ENCODE measurements at places on chromosomes 7 and 10.

DNA sequence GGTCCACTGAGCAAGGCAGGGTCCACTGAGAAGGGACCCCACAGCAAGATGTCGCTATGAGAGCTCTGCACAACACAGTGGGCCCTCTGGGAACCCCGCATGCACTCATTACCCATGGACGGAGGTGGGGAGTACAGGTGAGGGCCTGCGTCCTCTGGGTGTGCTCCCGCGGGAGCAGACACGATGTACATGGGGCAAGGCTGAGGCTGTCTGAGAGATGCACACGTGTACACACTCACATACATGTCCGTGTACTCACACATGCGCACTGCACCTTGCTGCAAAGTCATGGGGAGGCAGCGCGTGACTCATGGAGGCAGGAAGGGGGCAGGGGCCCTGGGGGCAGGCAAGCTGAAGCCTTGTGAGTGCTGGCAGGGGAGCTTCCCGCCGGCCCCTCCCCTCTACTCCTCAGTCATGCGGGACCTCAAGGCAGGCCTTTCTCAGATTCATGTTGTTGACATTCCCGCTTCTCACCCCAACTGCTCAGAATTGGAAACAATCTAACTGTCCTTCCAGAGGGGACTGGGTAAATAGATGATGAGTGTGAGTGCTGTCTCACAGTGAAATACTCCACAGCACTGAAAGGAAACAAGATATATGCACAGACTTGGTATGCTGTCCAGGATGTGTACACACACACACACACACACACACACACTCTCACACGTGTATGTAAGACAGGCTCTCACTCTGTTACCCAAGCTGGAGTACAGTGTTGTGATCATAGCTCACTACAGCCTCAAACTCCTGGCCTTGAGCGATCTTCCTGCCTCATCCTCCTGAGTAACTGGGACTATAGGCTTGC, 40.0 kb downstream of the GOLGA7B start:
- DNase-seq, result peak; percentile 84

GRCh38 chr7:111067251-111067650, 23.7 kb upstream of the LRRN3 start:
- no peak for DNase-seq

DNA sequence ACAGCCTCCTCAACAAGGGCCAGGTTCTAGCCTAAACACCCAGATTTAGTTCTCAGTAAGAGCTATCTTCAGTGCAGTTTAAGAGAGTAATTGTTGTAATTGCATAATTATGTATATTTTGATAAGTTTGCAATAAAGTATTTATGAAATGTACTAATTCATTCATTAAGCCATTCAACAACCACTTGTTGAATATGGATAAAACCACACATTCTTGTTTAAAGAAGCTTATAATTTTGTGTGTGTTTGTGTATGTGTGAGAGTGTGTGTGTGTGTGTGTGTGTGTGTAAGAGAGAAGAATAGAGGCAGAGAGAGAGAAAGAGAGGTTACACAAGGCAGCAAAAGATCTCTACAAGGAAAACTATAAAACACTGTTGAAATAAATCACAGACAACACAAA, 115.0 kb upstream of the SLC25A13 start:
- no peak for DNase-seq

- no peak for DNase-seq
Measured at GRCh38 chr10:133235265-133235855, 2.3 kb upstream of the VENTX start.

- no peak for DNase-seq
Measured at GRCh38 chr10:5092848-5093790, 1.1 kb upstream of the AKR1C3 start.

- peak; percentile 72 for DNase-seq
Measured at GRCh38 chr10:123637326-123637880, 28.8 kb upstream of the GPR26 start.

DNA sequence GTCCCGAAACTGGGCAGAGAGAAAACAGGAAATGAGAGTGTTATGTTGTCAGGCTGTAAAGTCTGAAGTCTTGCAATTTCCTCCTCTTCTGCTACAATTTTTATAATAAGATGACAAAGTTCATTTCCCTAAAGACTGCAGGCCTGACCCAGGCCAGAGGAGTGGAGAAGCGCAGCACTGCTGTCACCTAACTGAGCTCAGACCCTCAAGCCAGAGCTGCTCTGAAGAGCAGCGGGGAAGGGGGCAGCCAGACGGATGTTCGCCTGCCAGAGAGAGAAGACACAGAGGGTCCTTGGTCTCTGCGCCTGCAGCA, 12.6 kb upstream of the AOAH start:
- DNase-seq, result no peak

- DNase-seq, result no peak
Measured at GRCh38 chr7:155864271-155864985, 52.2 kb upstream of the SHH start.

DNA sequence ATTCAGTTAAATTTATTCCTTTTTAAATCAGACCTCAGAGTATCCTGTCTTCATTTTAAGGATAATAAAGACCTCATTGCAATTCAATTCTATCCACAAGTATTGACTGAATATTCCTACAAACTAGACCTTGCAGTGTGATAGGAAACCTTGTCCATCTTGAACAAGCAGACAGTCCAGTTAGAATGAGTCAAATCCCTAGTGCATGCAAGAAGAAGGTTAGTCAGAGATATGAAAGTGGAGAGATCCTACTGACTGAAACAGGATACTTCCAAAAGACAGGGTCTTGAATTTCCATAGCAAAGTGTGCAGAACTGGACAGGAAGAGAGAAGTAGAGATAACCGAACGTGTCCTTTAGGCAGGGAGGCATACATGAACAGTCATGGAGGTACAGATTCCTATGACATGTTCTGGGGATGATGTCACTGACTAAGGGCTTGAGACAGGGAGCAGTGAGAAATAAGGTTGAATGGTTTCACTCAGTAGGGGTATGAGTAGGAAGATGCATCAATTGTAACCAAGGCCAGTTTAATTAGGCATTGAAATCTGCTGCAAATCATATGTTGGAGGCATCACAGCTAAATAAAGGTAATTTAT, 45.2 kb downstream of the PPP1R3A start:
- DNase-seq, result peak; percentile 50

DNA sequence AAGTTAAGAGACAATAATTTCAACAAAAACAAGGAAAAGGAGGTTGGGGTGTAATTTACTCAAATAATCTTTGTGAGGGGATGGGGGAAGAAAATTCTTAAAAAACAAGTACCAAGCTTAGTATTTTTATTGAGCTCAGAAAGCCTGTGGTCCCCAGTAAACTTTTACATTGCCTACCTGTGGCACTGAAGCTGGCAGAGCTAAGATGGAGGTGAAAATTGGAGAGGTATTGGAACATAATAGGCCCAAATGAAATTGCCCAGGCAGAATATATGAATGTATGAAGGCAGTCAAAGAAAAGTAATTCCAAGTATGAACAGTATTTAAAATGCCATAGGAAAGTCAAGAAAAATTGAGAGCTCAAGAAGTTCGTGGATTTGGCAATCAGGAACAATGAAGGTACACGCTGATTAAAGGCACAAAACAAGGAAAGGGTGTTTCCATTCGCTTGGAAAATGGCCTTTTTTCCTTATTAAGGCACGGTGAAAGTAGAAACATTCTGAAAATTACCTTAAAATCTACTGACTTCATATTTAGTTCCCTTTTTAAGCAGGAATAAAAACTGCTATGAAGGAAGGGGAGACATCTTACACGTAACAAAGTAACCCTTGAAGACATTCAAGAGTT, 3.4 kb upstream of the KMT2E start:
- DNase-seq, result no peak

- no peak for DNase-seq
Measured at GRCh38 chr10:115001506-115002381, 63.7 kb downstream of the TRUB1 start.

DNA sequence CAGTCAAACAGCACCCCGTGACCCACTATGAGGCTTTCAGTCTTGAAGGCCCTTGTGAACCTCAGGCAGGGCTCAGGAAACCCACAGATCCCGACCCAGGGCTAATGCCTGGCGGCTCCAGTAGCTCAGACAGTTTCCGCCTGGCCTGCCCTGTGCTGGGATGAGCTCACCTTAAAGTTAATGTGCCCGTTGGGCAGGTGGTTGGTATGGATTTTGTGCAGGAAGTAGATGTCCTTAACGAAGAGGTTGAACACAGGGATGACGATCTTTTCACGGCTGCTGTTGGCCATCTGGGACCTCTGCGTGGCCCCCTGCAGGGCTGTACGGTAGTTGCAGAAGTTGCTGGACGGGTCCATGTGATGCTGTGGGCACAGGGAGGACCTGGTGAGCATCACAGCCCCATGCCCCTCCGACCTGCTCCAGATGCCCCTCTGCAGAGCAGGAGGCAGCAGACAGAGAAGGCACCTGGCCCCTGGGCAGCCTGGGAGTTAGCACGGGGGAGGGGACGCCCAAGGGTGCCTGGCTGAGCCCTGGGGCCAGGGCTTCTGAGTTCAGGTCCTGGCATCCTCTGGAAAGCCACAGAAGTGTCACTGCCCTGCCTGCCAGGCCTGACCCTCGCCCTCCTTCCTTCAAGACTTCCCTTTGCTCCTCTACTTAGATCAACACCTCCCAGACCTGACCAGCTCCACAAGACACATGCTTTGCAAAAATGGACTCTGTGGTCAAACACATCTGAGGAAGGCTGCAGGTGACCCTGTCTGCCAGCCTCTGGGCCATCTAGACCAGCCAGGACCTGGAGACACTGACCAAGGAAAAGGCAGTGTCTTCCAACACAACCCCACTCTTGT, 59.8 kb downstream of the CSGALNACT2 start:
- peak; percentile 56 for DNase-seq

- DNase-seq, result no peak
Measured at GRCh38 chr7:9523579-9523978, 1090.2 kb downstream of the NXPH1 start.

- DNase-seq, result no peak
Measured at GRCh38 chr7:151392426-151392825, 17.4 kb downstream of the WDR86 start.

DNA sequence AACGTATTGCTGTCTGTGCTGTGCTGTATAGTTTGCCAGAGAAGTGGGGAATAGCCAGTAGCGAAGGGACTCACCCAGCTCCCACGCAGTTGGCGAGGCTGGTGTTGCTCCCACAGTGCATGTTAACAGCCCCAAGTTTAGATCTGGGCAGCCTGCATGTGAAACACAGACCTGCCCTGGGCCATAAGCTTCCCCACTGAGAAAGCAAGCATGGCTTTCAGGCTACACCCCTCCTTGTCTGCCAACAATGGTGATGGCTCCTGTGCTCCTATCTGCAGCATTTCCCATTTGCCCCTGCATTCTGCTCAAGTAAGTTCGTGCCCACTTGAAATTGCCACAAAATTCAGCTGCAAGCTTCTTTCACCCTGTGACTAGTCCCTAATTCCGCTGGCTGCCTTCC, 57.5 kb downstream of the IPMK start:
- no peak for DNase-seq

- DNase-seq, result no peak
Measured at GRCh38 chr10:118112543-118113125, 65.9 kb upstream of the RAB11FIP2 start.

GRCh38 chr10:31340343-31340742, 21.3 kb downstream of the ZEB1 start:
- DNase-seq, result no peak

GRCh38 chr10:34814223-34814912, 728 bp downstream of the PARD3 start:
- DNase-seq, result peak; percentile 66

DNA sequence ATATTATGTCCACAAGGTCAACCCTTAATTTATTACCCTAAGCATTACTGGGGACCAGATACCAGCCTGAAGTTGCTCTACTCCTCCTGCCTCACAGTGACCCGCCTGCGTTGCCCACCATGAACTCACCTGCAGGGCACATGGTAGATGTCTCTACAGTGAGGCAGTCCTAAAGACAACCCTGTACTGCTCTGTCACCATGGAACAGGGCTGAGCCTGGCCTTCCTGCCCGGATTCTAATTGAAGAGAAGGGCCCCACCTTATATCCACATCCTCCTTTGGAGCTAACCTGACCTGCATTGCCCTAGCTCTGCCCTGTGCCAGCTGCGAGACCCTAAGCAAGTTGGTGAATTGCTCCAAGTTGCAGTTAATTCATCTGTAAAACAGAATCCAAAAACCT, 4.1 kb downstream of the SH3PXD2A start:
- no peak for DNase-seq

- no peak for DNase-seq
Measured at GRCh38 chr10:87544721-87545120, 40.0 kb downstream of the MINPP1 start.

- no peak for DNase-seq
Measured at GRCh38 chr7:110637252-110637651, 453.7 kb upstream of the LRRN3 start.

GRCh38 chr7:71826141-71826540, 586.0 kb downstream of the CALN1 start:
- no peak for DNase-seq

- DNase-seq, result peak; percentile 4
Measured at GRCh38 chr7:120402079-120402767, 129.2 kb downstream of the KCND2 start.

DNA sequence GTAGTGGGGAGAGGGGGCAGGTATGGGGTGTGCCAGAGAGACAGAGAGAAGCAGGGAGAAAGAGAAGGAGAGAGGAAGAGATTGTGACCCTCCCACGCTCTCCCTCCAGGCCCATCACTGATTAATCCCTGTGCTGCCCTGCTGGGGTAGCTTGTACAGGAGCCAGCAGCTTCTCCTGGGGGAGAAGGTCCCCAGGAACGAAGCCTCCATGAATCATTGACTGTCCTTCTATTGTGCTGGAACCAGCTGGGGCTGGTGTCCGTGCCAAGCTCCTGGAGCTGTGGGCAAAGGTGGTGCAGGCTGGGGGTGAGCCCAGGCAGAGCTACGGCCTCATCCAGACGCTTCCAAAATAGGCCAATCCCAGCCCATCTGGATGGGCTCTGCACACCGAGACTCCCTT, 20.9 kb downstream of the AQP1 start:
- DNase-seq, result no peak

Data from ELR (cell line).